Breast epithelium (tissue), 4 donors: ENCODE measurements at places on chromosomes 5 and 9.
A peak's percentile ranks its signal among the peaks of the same experiment; 100 is the strongest.

DNA sequence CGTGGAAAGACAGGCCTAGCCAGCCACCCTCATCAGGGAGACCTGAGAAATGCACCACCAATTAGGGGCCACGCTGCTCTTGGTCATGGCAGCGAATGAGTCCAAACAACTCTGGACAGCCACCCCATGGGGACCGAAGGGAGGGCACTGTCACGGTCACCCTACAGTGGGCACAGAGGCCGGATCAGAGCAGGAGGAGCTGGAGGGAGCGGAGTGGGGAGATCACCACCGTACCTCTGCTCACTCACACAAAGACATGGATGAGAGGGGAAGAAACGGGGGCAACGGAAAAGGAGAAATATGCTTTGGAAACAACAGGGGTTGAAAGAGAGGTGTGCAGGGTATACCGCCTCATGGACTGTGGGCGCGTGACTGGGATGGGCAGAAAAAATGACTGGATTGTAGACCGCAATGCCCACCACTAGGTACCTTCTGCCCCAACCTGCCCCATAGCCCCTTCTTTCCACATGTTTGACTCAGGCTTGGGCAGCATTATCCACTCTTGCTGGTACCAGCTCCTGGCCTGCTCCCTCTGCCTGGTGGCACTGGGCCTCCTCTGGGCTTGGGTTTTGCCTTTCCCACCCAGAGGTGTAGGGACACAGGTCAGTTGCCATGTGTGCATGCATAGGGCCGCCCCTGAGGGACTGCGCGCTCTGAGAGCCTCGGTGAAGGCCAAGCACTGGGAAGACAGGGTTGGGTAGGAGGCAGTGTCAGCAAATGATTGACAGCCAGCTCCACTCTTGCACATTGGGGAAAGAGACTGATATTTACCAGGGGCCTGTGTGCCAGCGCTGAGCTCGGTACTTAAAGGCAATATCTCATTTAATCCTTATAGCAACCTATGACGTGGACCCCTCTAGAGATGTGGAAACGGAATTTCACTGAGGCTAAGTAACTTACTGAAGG lies 76.6 kb downstream of the CRB2 start:
- DNase-seq: peak; percentile 19

DNA sequence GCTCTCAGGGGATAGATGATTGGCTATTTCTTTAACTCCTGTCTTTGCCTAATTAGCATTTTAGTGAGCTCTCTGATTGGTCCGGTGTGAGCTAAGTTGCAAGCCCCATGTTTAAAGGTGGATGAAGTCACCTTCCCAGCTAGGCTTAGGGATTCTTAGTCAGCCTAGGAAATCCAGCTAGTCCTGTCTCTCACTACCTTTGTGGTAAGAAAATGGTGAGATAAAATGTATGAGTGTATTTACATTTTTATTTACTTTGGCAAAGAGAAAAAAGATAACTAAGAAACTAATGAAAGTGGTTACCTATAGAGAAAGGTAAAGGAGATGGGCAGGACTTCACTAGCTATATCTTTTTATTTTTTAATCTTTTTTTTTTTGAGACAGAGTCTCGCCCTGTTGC lies 146.8 kb downstream of the RFK start:
- DNase-seq: no peak

DNA sequence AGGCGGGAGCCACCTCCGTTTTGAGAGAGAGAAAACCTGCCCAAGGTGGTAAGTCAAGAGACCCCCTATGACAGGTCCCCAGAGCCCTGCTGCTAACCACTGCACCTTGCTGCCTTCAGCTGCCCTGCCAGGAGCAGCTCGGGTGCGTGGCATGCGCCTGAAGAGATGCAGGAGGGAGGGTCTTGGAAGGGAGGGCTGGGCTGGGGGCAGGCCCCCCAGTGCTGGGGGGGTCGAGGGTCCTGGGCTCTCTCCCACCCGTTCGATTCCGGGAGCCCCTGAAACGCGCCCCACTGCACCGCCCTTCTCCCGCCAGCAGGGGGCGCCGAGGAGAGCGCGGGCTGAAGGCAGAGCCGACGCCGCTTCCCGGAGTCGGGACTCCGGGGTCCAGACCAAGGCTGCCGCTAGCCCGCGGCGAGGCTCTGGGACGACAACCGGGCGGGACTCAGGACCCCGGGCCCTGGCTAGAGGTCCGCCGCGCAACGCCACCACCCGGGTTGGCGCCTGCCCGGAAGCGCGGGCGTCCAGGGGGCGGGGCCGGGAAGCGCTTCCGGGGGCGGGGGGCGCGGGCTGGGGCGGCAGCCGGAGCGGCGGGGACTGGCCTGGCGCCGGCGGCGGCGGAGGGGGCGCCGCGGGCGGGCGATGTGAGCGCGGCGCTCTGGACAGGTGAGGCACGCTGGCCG lies at the start of gene ZBTB34:
ZBTB34 (plus strand) TSS at position 563 of the 680 bp plus-strand sequence. CDS start 18,761 bp downstream, outside the sequence.
- no peak for DNase-seq

GRCh38 chr5:142924135-142924883 lies 154.1 kb downstream of the ARHGAP26 start:
- DNase-seq: no peak

- DNase-seq: no peak
Observed at GRCh38 chr9:107462691-107463090, 26.9 kb downstream of the KLF4 start.

DNA sequence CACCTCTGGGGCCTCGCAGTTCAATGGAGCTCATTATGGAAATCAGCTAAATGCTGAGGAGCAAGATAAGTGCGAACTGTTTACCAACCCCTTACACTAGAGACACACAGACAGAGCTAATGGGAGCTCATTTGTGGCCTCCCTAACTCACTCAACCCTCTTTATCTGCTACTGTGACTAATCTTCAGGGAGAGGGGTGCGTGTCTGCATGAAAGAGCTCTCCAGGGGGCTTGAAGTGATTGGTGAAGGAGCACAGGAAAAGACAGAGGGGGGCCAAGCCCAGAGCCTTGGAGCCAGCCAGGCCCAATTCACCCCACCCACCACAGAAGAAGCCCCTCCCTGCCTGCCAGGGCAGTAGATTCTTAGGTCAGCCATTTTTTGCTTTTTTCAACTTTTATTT lies 466.8 kb upstream of the BRINP1 start:
- DNase-seq: no peak

GRCh38 chr9:104864675-104865104 lies 63.3 kb downstream of the ABCA1 start:
- DNase-seq: no peak

DNA sequence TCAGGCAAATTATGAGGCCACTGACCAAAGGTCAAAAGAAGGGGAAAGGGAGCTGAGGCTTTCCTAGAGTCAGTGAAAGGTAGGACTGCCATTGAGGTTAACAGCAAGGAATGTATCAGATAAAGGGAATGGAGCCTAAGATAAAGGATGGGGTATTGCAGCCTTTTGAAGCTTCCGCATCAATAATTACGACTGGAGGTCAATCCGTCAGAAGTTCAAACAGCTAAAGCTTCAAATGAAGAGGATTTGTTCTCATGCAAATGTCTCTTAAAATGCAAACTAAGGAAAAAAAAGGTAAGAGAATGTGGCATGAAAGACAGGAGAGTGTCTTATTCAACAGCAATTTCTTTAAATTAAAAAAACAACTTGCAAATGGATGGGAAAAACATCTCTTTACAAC lies 341.1 kb upstream of the RGMB start:
- no peak for DNase-seq

- DNase-seq: peak; percentile 46
Observed at GRCh38 chr5:134177369-134178095, 782 bp upstream of the SKP1 start.

- DNase-seq: no peak
Observed at GRCh38 chr5:159316519-159317383, 13.5 kb downstream of the IL12B start.

DNA sequence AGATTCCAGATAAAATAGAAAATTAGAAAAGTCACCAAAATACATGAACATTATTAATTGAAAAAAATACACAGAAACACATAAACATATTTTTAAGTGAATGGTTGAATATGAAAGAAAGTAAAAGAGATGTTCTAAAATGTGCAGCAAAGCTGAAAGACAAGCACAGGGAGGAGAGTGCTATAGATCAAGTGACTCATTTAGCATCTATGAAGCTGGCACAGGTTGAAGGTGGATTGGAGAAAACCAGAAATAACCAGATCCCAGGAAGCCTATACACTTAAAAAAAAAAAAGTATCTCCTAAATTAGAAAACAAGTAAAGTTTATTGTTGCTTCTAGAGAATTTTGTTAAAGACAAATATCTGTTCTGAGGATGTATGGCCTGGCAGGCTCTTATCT lies 338.9 kb downstream of the CDH12 start:
- DNase-seq: no peak

GRCh38 chr9:72935595-72935994 lies 17.3 kb downstream of the ALDH1A1 start:
- DNase-seq: no peak

- no peak for DNase-seq
Observed at GRCh38 chr5:102809033-102809432, 53.9 kb downstream of the PAM start.

GRCh38 chr5:6492934-6493333 lies 44.3 kb downstream of the UBE2QL1 start:
- no peak for DNase-seq

DNA sequence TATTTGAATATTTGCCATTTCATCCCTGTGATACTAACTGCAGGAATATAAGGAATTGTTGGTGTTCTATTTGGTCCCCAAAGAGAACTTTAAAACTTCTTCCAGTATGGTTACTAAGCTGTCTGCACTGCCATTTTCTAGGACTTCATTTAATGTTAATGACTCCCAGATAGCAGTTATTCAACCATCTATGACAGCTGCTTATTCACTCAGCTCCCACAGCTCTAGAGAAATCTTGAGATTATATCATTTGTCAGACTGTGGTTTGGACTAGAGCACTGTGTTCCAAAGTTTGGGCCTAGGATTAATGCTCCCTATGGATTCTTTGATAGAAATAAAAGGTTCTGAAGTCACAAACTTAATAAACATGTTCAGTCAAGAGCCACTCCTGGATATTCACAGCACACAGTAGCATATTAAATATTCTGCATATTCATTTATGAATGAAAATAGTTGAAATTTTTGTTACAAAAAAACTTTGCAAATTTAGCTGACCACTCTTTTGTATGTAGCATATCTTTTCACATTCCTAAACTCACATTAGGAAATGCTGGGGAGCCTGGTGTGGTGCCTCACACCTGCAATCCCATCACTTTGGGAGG lies 173.7 kb downstream of the NFIB start:
- DNase-seq: no peak
